ENCODE measurements at places on chromosomes 1 and 21. TPM values are rescaled to one million over a fixed set of nuclear protein-coding genes. Genes with fewer than 3 reads are reported as not detected.

GRCh38 chr21:41825881-41826280 is 53.3 kb downstream of the PRDM15 start:
- no peak for DNase-seq

DNA sequence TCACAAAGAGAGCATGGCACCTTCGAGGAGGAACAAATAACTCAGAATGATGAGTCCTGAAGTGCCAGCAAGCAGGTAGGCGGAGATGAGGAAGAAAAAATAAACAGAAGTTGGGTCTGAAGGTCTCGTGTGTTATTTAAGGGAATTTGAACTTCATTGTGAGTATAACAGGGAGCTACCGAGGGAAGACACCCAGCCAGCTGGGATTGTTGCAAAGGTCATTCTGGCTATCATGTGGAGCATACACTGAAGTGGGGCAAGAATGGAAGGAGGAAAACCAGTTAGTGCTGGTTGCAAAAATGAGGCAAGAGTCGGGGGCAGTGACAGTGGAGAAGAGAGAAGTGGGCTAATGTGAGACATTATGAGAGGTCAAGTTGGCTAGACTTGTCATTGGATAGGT is 53.6 kb upstream of the RAP1A start:
- no peak for DNase-seq

GRCh38 chr1:92844439-92844838 is 12.6 kb downstream of the RPL5 start:
- no peak for DNase-seq

DNA sequence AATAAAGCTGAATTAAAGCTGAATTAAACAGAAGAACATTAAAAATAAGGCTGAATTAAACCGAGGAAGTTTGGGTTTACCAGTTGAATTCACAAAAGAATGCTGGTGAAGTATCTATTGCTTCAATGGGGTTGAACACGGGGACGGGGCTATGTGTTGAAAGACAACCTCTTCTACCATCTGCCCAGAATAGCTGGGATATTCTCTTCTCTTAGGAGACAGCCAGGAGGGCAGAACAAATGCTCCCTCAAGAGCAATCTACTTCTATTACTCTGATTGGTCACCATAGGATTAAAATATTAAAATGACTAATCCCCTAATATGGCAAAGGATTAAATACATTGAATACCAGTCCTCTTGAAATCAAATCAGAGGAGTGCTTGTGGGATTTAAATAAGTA is 68.4 kb downstream of the LPGAT1 start:
- DNase-seq, result no peak

DNA sequence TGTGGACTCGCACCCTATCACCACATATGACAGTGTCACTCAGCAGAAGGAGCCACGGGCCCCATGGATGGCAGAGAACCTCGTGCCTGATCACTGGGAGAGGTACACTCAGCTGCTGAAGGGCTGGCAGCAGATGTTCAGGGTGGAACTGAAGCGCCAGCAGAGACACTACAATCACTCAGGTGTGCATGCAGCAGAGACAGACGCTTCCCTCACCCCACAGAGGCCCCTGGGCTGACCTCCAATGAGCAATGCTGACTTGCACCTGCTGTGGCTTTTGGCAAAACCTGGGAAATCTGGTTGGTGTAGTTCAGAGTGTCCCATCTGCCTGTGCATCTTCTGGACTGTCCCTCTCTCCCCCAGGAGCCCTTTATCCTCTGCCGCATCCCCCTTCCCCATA is 51.9 kb downstream of the KIAA1614 start:
- DNase-seq, result no peak

The HES5 gene
- total RNA-seq, result not detected

GRCh38 chr1:217010253-217010652 is 287.0 kb upstream of the ESRRG start:
- no peak for DNase-seq

The BCAR3 gene
- 4.5 TPM for total RNA-seq

DNA sequence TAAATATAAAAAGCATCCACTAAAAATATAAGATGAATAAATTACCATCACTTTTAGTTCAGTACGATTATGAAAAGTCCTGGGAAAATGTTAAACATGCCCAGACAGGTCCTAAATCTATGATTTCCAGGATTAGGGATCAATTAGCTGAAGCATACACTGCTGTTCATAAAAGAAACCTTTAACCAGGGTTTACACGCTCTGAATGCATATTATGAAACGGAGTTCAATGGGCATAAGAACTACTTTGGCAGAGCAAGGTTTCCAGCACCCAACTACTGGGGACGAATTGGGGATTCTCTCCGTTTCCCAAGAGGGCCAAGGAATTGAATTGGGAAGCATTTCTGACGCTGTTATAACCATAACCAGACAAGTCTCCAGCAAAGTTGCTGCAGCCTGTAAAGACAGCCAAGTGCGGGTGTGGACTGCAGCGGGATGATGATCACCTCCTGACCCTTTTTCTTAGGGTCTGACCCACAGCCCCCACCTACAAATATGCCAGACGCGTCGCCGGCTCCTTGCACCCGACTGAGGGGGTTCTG is 1.6 kb downstream of the SLC30A1 start:
- DNase-seq, result no peak

The EVA1B gene
- 40.4 TPM for total RNA-seq

DNA sequence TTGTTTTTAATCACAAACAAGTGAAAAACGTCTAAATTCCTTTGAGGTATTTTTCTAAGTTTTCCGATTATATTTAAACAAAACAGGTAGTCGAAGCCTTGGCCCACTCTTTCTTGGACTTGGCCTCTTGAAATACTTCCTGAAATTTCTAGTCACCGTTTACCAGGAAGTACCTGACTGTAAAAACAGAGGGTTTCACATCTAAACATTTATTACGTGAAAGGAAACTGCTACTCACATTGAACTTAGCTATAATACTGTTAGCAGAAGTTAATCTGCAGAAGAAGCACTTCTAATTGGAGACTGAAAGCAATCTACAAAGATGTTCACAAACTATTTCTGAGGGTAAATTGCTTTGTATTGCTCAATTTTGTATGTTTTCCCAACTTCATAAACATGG is 526.0 kb upstream of the ADGRL4 start:
- no peak for DNase-seq

DNA sequence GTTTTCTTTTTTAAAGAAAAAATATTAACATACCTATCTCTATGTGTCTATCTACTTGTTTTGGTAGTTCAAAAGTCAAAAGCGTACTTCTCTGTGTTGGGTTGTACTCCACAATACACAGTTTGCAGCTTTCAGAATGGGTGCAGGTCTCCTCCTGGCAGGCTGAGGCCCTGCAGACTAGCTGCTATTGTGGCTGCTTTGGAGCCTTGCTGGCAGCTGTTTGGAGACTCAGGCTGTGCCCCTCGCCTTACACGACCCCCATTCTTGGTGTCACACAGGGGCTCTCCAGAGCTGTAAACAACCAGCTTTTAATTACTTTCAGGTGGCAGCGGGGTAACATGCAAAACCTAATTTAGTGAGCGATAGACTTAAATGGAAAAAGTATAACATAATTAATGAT is 160.4 kb downstream of the DSCAM start:
- no peak for DNase-seq

The HES4 gene
- total RNA-seq, result 54.4 TPM

DNA sequence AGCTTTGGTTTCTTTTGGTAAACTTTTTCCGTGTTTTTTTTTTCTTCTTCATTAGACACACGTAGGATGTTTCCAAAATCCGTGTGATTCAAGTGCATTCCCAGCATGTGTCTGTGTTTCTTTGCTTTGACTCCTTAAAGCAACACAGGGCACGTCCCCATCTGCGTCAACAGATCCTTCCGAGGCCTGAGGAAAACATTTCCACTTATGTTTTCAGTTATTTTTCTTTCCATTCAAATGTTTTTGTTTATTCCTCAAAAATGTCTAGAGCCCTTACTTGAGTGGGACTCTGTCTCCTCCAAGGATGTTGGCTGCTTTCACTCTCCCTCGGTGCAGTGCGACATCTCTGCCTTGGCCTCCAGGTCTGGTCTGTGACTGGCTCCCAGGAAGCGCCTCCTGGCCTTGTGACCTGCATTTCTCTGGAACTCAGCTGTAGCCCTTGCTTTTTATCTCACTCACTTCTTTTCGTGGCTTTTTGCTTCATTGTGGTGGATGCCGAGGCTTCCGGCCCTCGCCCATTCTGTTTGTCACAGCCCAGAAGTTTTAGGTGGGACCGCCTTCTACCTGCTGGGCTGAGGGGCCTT is 31.3 kb upstream of the SLC19A1 start:
- DNase-seq, result no peak

DNA sequence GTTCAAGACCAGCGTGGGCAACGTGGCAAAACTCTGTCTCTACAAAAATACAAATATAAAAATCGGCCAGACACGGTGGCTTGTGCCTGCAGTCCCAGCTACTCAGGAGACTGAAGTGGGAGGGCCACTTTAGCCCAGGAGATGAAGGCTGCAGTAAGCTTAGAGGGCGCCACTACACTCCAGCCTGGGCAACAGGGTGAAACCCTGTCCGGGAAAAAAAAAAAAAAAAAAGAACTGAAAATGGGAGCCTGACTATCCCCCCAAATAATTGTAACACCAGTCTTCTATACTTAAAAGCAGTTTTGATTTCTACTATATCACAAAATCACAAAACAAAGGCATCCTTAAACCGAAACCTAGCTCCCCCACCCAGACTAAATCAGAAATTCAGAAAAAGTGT is 60.3 kb downstream of the CDC42BPA start:
- no peak for DNase-seq

DNA sequence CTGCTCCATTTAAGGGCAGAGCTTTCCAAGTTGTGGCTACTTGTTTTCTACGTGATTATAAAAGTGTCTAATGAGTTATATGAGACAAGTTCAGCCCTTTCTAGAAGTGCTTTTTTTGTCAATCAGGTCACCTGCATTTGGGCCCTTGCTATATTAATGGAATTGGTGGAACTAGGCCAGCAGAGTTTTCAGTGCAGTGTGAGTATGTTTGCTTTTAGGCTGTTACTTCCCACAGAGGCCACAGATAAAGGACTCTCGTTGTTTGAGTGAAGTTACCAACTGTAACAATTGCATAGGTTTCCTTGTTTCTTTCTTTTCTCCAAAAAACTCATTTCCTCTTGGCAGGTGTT is 10.9 kb downstream of the SMAP2 start:
- DNase-seq, result no peak

Measured in cardiac muscle cell (in vitro differentiated cells and primary cell).